ENCODE measurements at places on chromosomes 3 and 15.

- no peak for DNase-seq
These were observed 8.5 kb downstream of the CGNL1 start for GRCh38 chr15:57384816-57385215.

DNA sequence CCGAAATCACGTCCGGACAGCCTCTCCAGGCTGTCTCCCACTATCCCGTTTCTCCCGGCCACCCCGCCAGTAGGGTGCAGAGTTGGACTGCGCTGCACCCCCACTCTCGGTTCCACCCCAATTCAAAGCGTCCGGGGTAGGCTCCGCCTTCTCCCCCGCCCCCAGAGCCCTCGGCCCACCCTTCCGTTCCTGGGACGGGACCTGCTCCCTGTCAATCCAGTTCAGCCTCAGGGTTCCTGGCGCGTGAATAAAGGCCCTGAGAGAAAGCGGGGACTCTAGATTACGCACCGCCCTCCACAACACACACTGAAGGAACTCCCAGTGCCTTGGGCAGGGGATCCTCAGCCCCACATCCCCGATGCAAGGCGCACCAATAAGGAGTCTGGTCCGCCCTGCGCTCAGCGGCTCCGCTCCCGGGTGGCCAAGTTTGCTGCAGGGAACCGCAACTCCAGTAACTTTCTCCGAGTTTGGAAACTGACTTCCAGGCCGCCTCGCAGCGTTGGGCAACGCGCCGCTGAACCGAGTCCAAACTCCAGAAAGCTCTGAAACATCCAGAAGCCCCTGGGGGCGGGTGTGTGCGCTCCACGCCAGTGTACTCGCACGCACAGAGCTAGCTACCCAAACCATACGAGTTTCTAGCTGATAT lies 1.9 kb downstream of the ADAMTS9 start:
- no peak for DNase-seq

- DNase-seq: no peak
These were observed 163.6 kb upstream of the COL8A1 start for GRCh38 chr3:99474776-99475175.

GRCh38 chr3:119350114-119350513 lies 55.9 kb downstream of the ARHGAP31 start:
- DNase-seq: no peak

DNA sequence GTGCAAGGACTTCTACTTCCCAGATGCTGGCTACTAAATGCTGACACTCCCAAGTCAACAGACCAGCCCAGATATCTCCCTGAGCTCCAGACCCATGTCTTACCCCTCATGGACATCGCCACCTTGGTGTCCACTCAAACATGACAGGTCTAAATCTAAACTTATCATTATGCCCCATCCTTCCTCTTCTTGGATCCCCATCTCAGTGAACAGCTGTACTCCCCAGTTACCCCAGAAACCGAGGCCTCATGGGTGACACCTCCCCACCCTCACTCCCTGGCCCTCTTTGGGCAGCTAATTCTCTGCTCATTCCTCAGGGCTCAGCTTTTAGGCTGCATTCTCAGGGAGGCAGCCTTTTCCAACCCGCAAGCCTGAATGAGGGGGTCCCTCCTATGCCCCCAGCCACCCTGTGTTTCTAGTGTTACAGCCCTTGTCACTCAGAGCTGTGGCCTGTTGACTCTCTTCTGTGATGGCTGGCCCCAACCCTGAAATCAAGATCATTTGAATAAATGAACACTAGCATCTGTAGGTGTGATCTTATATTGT lies 5.4 kb downstream of the EHD4 start:
- no peak for DNase-seq

DNA sequence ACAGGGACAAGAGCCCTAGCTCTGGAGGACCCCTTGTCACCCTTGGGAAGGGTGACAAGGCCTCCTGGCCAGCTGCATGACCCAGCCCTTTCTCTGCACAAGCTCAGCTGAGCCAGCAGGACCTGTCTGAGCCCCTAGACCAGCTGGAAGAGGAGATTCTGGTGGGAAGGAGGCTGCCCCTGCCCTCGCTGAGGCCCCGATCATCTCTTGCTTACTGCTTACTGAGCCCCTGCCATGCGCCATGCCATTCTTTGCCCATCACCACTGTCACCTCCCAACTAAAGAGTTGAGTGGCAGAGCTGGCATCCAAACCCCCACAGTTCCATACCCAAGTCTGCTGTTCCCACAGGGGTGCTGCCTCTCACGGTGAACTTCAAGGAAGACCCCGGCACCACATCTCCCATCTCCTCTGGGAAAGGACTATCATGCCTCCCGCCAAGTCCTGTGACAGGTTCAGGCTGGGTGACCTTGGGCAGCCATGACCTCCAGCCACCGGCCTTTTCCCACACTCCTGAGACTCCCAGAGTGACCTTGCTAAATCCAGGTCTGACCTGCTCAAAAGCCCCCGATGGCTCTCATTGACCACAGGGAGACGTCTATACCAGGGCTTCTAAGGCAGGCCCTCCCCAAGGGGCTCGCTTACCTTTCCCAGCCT lies 34.0 kb downstream of the ACSBG1 start:
- no peak for DNase-seq

DNA sequence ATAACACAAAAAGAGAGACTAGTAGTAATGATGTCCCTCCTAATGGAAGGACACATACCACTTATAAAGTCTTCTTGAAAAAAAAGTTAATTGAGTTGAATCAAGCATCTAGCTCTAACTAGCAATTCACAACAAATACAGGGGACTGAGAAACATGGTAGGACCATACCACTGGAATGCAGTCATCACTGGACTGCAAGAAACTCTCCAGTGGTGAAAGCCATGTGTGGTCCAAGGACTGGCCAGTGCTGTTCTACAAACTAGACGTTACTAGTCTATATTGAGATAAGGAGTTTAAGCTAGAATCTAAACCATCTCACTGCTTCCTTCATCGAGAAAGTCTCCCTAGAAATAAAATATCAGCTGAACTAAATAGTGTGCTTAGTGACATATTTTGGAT lies 16.7 kb downstream of the FBN1 start:
- DNase-seq: no peak

DNA sequence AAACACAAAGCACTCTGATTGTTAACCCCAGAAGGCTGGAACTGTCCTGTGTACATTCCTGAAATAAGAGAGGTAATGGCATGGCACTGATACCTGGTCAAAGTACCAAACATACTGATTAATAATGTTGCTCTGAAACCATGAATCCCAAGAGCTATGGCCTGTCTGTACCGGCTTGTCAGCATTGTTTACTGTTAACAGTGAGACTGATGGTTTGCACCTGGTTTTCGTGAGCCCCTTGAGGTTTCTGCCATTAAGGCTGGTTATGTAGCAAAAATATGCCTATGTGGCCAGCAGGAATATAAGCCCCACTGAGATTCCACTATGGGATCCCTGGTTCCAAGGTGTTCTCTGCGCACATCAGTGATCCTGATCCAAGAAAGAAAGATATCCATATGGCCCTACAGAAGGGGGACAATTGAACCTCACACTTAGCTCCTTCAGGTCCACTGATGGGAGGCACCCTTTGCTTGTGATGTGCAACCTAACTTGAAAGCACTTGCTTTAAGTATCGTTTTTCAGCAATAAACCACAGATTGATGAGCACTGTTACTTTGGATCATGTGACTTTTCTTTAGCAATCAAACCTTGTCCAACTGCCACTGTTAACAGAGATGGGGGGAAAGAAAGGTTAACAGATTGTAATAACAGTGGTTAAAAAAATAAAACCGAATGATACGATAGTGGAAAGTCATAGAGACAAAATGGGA lies 65.2 kb downstream of the TBL1XR1 start:
- no peak for DNase-seq

DNA sequence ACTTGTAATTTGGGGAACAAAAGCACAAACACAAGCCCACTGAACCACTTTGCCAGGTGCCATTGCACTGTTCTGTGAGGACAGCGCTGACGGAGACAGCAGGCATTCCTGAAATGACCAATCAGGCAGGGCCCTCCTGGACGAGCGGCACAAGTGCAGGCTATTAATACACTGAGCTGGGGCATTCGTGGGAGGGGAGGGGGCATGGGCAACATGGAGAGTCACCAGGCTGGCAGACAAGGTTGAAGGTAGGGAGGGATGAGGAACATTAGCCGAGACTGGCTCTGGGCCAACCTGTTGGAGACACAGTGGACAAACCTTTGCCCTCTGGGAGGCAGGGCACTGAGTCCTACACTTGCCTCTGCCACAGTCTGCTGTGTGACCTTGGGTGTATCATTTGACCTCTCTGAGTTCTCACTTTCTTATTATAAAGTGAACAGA lies 45.6 kb downstream of the NOX5 start:
- DNase-seq: no peak

DNA sequence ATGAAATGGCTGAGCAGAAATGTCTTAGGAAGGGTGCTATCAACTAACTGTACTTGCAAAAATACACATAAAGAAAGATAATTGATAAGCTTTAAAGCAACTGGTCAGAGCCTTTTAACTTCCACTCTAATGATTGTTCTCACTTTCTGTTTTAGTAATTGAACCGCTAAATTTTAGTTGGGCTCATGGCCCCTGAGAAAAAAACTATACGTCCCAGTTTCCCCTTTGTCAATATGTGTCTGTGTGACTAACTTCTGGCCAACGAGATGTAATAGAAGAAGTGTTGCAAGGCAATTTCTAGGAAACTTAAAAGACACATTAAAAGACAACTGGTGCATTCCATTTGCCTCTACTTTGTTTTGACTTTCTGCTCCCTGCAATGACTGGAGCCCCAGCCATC lies 223.9 kb downstream of the NR1D2 start:
- no peak for DNase-seq
